ENCODE measurements at places on chromosomes 7 and 10.

- DNase-seq, result no peak
These were observed 550 bp upstream of the CALU start for GRCh38 chr7:128738570-128739047.

GRCh38 chr10:117532451-117533107, 10.0 kb upstream of the EMX2 start:
- no peak for DNase-seq

- DNase-seq, result no peak
These were observed 576.7 kb upstream of the POT1 start for GRCh38 chr7:125506331-125506730.

- no peak for DNase-seq
These were observed 64.7 kb downstream of the CREB5 start for GRCh38 chr7:28477041-28477442.

GRCh38 chr10:8531116-8531515, 476.6 kb downstream of the GATA3 start:
- no peak for DNase-seq

GRCh38 chr10:86655596-86655995, 1.2 kb downstream of the OPN4 start:
- DNase-seq, result no peak

GRCh38 chr7:221978-222715, 29.8 kb downstream of the FAM20C start:
- DNase-seq, result no peak

DNA sequence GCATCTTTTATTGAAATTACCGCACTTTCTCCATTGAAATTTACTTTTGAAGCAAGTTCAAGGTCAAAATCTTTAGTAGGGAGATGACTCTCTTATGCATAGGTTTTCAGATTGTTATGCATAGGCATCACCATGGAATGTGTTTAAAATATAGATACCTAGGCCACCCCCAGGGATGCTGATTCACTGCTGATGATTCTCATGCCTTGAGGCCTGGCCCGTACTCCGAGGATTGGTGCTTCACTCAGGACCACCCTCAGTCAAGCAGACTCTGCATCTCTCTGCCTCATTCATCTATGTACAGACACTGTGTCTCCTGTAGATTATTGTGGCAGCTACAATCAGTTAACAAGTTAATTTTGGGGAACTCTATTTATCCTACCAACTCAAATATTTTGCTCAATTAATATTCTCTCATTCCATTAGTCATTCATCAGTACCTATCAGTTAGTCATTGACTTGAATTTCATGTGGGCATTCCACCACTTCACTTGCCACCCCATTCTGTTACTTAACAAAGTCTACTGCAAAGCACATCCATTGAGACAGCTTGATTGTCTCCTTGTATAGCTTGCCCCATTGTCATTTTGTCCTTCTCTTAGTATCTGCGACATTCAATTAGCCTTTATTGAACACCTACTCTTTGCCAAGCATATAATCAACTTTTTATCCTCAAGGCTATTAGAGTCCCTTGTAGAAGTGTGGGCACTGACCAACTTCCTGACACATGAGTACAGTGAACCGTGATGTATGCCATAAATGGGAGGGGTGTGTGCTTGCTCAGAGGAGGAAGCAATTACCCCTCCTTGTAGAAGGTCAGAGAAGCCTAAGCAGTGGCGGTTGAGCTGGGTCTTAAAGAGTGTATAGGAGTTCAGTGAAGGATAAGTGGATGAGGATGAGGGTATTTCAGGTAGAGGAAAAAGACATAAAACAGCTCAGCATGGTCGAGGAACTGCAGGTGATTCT, 255.6 kb upstream of the BMPER start:
- DNase-seq, result no peak

- DNase-seq, result no peak
These were observed 490 bp downstream of the KIN start for GRCh38 chr10:7787150-7787856.

DNA sequence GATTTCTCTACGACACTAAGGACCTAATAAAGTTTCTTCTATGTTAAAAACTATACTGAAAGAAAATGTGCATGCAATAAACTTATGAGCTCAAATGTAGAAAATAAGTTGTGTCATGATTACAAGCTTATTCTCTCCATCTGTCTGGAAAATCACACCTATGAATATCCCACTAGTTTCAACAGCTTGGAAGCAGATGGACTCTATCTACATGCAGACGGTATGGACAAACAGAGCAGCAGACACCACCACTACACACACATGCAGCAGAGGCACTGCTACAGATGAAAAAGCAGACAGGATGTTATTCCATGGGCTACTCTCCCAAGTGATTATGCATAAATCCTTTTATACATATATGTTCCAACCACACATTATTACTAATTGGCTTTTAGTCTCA, 123.4 kb upstream of the TARP start:
- DNase-seq, result no peak

DNA sequence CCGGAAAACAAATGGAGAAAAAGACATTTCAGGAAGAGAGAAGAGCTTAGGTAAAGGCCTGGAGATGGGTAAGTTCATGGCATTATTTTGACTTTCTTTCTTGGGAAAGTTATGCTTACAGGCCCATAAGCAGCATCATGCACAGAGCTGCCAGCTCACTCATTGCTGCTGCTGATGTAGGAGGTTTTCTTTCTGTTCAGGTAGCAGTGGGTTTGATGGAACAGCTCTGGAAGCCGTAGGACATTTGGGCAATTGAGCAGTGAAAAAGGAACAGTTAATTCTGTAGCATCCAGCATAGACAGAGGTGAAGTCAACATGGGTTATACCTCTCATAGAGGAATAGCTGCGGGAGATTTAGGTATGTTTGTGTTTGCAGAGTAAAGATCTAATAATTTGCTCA, 3.3 kb downstream of the CHN2 start:
- DNase-seq, result no peak

DNA sequence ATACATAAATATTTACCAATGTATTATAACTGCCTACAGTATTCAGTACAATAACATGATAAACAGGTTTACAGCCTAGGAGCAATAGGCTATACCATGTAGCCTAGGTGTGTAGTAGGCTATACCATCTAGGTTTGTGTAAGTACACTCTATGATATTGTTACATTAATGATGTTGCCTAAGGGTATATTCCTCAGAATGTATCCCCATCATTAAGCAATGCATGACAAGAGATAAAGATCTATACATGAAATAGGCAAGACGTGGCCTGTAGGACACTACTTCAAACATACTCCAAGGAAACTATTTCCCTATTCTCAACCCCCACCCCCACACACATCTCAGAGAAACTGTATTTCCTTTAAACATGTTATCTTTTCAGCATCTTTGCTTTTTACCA, 15.3 kb upstream of the ADAM22 start:
- DNase-seq, result peak; percentile 42

GRCh38 chr7:44142028-44142427, 896 bp upstream of the MYL7 start:
- no peak for DNase-seq

DNA sequence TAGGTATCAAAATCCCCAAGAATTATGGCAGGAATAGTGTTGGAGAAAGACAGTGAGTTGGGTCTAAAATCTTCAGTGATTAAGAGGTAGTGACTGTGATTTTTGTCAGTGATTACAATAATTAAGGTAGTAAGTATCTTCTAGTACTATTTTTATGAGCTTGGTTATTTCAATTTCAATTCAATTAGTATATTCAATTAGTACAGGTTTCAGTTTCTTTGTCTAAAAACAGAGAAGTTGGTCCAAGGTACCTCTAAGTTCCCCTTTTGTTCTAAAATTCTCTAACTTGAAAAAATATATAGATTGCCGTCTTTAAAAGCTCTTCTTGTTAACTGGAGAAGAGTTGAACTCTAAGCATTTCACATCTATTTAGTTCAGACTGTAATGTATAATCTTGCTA, 82.9 kb downstream of the OTUD1 start:
- no peak for DNase-seq

GRCh38 chr7:114979388-114979787, 57.5 kb downstream of the MDFIC start:
- DNase-seq, result no peak

DNA sequence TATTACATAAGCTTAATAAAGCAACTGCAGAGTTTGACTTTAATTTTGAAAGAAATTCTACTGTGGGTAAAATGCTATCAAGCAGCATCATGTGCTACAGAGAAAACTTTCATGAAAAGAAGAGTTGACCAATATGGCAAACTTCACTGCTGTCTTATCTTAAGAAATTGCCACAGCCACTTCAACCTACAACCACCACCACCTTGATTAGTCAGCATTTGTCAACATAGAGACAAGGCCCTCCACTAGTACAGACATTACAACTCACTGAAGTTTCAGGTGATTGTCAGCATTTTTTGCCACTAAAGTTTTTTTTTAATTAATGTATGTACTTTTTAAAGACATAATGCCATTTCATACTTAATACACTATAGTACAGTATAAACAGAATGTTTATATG, 350.3 kb downstream of the HPSE2 start:
- no peak for DNase-seq

GRCh38 chr10:102919992-102920739, 2.1 kb downstream of the CNNM2 start:
- DNase-seq, result peak; percentile 22

DNA sequence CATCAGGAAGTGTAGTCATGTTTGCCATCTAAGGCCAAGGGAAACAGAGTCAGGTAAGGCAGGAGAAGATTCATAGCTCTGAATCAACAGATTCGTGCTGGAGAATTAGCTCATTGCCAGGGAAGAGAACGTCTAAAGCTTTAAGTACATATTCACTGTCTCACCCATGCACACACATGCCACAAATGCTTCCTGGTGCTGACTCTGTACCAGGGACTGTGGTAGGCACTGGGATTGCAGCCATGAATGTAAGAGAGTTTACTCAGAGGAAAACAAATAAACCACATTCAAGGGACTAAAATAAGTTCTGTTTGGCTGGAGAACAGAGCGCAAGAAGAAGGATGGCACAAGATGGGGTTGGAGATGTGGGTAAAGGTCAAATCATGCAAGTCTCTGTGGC, 89.8 kb upstream of the HPS1 start:
- DNase-seq, result no peak

DNA sequence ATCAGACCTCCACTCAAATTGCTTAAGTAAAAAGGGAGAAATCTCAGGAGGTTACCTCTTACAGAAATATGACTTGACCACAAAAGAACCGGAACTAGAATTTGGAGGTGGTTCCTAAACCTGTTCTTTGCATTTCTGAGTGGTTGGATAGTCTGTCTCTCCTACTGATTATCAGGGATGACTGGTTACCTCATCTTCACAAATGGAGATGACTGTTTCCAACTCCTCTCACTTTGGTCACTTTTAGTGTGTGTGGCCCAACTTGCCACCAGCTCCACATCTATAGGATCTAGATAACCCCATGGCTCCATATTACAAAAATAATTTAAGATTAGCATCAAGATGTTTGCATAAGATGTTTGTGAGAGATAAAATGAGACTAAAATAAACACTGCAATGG, 95.5 kb downstream of the CCDC71L start:
- DNase-seq, result no peak

- no peak for DNase-seq
These were observed 33.5 kb downstream of the ZNF800 start for GRCh38 chr7:127359011-127359410.

DNA sequence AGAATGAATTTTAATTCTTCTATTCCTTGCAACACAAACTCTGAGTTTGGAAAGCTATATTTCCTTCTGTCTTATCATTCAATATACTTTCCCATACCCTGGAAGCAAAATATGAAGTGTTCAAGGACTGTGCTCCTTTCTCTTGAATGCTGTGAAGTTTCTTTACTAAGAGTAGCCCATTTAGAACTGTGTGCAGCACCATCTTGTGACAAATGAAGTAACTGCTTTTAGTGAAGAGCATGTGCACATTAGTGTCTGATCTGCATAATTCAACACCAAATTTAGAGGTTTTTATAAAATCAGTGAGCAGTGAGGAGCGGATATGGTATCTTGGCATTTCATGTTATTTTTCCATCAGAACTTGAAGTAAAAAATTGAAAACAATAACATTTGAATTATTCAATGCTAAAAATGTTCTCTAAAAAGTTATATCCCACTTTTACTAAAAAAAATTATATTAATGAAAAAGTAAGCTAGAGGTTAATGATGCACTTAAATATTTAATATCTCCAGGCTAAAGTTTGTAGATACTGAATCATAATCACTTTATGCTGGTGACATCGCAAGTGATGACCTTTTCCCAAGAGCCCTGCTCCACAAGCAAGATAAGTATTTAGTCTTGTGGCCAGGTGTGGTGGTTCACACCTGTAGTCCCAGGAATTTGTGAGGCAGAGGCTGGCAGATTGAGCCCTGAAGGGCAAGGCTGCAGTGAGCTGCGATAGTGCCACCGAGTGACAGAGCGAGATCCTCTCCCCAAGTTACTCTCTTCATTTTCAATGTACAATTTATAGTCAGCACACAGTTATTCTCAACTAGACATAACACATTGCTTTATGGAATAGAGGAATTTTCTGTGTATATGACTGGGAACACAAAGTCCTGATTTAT, 108.8 kb upstream of the PCLO start:
- peak; percentile 51 for DNase-seq

DNA sequence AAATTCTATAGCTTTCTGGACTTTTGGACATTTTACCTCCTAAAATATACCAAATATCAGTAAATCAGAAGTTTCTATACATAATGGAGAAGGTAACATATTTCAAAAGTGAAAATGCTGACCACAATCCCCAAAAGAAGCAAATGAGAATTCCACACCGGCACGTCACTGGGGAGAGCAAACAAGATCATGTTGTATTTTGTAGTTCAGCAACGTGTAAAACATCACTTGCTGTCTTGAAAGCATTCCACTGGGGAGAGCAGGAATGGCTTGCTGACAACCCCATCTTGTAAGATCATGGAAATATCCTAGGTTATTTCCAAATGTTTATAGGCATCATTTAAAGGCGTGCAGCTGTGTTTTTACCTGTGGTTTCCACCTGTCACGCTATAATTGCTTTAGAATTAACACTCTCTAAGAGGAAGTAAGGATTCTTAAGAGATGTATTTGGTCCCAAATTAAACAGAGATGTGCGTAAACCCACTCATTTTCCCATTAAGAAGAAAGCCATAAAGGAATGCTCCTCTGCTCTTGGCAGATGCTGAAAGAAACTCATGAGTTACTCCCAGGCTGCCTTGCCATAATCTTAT, 397.1 kb upstream of the POT1 start:
- DNase-seq, result no peak

GRCh38 chr7:112012242-112012641, 194.0 kb downstream of the DOCK4 start:
- no peak for DNase-seq

DNA sequence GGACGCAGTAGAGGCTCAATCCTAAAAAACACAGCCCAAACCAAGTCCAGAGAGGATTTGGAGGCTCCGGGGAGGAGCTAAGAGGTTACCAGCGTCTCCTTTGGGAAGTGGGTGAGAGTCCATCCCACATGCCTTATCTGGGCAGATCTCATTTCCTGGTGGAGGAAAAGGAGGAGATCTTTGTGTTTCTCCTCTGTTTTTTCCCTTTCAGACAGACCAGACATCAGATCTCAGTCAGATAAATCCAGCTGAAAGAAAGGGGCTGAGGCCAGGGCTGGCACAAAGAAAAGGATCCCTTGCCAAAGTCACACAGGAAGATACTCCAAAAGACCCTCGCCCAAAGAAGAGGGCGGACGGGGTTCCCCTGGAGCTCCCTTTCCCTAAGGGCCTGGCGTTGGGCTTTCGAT, 58.3 kb upstream of the COMTD1 start:
- no peak for DNase-seq

GRCh38 chr7:20299647-20300312, 30.9 kb upstream of the ITGB8 start:
- no peak for DNase-seq

All from NCI-H526 treated with DMSO at 0.1 percent for 48 hours (cell line).